HS-27A (cell line): ENCODE measurements at places on chromosomes 2 and 18.

GRCh38 chr18:54203914-54204313 lies 20.6 kb downstream of the MBD2 start:
- no peak for DNase-seq

DNA sequence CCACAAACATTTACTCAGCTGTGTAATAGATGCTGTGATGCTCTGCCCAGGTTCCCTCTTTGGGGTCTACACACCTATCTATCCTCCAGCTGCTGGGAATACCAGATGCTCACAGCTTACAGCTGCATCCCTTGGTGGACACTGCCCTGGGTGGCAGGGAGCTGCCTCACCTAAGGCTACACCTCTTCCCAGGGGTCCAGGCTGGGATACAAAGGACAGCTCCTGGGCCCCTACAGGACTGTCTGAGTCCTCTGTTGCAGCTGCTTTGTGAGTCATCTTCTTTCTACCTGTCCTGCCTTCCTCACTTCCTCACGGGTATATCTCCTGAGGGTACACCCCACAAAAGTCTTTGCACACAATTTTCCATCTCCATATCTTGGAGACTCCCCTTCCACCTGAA lies 27.6 kb downstream of the THNSL2 start:
- no peak for DNase-seq

DNA sequence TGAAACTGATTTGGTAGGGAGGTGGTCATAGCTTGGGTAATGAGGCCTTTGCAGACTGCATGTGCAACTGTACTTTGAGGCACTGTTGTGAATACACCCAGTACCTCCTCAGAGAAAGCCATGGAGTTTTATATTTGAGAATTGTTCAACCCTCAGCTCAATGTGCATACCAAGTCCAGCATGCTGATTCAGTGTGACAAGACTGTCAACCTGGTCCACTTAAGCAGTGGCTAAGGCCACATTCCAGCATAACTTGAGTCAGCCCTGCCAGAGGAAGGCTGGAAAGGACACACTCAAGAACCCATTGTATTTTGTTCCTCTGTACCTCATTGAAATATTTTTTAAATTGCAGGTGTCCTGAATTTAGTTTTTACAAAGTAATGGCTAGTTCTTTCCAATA lies 121.8 kb upstream of the HNMT start:
- no peak for DNase-seq

- no peak for DNase-seq
Measured at GRCh38 chr2:120383631-120384340, 37.9 kb downstream of the INHBB start.

DNA sequence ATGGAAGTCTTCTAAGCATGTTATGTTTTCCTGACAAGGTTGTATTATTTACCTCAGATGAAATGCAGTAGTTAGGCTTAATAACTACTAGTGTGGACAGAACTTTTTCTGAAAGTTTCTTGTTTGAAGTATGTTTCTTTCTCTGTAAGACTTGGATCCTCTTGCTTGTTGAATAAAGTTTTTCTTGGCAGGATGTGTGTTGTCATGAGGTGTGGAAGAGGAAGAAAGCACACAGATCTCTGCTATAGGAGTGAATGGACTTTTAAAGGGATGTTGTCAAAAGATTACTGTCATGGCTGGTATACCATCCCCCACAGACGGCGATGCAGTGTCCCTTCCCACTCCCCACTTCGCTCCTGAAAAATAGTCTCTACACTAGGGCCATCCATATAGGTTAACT lies 2.6 kb downstream of the CAB39 start:
- DNase-seq: no peak

- DNase-seq: no peak
Measured at GRCh38 chr2:186427970-186428369, 58.1 kb upstream of the ZC3H15 start.

DNA sequence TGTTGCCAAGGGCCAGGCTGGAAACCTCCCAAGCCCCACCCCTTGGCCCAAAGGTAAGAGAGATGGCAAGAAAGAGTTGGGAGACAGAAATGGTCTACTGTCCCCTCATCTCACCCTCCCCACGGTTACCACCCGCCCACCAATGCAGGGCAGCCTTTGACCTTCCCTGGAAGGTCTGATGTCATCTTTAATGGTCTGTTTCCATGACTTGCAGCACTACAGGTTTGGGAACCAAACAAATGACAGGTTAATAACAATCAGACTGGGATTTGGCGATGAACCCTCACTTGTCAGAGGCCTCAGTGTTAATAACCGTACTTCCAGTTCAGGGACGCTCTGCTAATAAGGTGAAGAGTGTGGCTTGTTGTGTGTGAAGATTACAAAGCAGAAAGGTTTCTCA lies 70.4 kb downstream of the MRO start:
- DNase-seq: no peak

GRCh38 chr2:105239924-105240323 lies 1.6 kb upstream of the GPR45 start:
- DNase-seq: peak; percentile 68

- DNase-seq: no peak
Measured at GRCh38 chr18:6370410-6370809, 44.3 kb downstream of the L3MBTL4 start.

GRCh38 chr2:207111757-207112156 lies 54.0 kb downstream of the KLF7 start:
- DNase-seq: no peak

DNA sequence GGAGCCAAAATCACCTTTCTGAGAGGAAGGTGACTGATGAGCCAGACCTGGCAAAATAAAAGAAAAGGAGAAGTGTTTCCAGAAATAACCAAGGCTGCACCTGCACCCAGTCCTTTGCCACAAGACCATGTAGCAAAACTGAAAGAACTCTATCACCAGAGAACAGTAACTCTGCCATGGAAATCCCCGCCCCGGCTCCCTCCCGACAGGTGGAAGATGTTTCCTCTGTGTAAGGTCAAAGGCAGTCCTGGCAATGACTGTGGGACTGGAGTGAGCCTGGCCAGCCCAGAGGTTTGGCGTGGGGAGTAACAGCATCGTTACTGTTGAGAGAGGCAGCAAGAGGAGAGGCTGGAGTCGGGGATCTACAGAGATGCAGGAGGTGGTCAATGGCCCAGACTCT lies 42.3 kb downstream of the SPRED2 start:
- DNase-seq: no peak

GRCh38 chr2:238433300-238433915 lies 6.7 kb downstream of the ASB1 start:
- no peak for DNase-seq

DNA sequence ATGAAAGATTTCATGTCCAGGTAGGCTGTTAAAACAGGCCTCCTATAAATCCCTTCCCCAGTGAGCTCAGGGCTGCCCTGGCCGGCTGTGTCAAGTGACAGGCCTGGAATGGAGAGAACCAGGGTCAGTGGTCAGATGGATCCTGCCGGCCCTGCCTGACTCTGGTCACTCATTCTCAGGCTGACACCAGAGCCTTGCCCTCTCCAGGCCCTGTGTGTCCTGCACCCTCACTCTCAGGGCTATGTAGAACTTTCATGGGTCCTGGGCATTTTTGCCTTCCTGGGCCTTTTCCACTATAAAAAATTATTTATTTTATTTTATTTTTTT lies 82.0 kb upstream of the RGPD5 start:
- no peak for DNase-seq
